ENCODE measurements at places on chromosomes 1 and 21. TPM values are rescaled to one million over a fixed set of nuclear protein-coding genes. Genes with fewer than 3 reads are reported as not detected.
A peak's percentile ranks its signal among the peaks of the same experiment; 100 is the strongest.

DNA sequence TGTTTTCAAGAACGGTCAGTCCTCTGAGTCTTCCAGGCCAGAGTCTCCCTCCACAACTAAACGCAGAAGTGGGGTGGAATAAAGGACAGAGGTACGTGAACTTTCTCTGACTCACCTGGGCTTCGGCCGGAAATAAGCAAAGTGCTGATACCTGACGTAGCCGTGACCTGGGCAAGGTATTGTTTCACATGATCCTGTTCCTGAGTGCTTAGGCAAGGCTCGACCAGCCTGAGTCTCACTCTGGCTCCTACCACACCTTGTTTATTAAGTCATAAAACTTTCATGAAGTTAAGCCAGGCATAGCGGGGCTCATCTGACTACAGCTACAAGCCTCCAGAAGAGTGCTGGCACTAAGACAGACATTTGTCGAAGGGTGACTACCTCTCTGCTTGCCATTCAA is 327.5 kb downstream of the SETD4 start:
- DNase-seq = no peak

GRCh38 chr1:186550832-186551231 is 89.9 kb upstream of the PDC start:
- DNase-seq = no peak

DNA sequence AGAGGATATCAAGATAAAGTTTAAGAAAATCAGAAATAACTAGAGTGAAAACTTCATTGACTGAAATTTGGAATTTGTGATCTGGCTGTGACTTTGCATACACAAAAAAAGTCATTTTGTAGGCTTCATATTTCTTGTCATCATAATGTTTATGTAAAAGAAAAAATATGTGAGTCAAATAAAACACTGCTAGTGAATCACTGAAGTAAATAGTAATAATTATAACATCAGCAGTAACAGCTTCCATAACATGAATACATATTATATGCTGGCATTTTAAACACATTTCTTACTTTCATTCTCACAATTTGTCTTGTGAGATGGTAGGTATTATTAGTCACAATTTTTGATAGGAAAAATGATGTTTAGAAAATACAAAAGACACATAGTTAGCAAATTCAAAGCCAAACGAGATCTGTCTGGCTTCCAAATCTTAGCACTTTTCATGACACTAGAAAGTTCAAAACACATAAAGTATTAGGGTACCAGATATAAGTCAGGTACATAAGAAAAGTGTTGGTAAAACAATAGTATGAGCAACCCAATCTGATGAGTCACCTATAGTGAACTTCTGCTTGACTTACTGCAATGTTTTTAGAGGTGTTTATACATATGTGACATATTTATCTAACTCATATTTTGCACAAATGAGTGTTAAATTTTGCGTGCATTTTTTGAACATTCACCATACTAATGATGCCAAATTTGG is 241.0 kb upstream of the SNX7 start:
- no peak for DNase-seq

DNA sequence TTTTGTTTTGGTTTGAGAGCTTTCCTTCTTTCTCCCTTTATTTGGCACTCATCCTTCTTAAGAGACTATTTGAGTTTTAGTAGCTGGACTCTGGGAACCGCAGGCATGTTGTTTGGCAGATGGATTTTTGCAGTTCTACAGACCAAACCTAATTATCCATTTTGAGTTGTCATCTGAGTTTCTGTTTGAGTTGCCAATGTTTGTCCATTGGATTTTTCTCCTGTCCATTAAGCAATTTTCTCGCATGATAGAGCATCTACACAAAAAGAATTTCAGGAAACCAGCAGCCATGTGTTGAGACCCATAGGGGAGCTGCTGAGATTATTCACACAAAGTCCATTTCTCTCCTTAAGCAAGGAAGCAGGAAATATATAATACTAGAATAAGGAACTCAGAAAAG is 17.2 kb upstream of the CXADR start:
- no peak for DNase-seq

DNA sequence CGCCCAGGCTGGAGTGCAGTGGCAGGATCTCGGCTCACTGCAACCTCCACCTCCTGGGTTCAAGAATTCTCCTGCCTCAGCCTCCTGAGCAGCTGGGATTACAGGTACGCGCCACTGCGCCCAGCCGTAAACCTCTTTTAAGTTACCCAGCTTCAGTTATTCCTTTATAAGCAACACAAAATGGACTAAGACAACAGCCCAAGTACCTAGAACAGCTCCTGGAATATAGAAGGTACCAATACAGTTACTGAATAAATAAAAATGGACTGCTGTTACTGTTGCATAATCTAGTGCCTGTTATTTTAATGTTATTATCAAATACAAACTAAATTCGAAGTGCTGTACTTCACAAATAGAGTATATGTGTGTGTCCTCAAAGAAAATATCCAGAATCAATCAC is 17.1 kb downstream of the RNF115 start:
- no peak for DNase-seq

- DNase-seq = no peak
Measured at GRCh38 chr1:34436836-34437235, 260.1 kb downstream of the C1orf94 start.

DNA sequence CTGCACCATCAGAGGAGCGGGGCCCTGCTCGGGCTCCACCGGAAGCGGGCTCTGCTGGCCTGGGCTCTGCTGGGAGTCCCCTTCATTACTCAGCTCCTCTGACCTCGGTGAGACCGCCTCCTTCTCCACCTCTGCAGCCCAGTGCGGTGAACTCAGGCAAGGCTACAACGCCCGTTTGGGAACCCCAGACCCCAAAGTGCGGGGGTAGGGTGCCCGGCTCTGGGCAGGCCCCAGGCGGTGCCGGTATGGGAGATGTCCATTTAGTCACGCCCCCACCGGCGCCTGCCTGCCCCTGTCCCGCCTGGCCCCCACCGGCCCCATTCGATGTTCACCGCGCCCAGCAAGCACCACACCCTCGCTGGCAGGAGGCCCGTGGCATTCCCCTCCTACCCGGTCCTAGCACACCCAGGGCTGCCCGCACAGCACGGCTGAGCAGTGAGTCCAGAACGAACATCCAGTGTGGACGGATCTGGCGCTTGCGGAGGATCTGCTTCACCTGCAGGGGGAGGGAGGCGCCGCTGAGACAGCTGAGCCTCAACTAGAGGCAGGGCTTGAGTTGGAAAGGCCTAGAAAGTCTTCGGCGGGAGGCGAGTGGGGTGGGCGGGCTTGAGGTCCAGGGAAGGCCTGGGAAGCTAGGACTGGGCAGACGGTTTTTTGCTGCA is 10.0 kb downstream of the MAP3K6 start:
- DNase-seq = no peak

DNA sequence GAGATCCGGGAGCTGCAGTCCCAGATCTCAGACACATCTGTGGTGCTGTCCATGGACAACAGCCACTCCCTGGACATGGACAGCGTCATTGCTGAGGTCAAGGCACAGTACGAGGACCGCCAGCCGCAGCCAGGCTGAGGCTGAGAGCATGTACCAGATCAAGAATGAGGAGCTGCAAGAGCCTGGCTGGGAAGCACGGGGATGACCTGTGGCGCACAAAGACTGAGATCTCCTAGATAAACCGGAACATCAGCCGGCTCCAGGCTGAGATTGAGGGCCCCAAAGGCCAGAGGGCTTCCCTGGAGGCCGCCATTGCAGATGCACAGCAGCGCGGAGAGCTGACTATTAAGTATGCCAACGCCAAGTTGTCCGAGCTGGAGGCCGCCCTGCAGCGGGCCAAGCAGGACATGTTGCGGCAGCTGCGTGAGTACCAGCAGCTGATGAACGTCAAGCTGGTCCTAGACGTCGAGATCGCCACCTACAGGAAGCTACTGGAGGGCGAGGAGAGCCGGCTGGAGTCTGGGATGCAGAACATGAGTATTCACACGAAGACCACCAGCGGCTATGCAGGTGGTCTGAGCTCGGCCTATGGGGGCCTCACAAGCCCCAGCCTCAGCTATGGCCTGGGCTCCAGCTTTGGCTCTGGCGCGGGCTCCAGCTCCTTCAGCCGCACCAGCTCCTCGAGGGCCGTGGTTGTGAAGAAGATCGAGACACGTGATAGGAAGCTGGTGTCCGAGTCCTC is 25.5 kb downstream of the ETV3L start:
- peak; percentile 57 for DNase-seq

DNA sequence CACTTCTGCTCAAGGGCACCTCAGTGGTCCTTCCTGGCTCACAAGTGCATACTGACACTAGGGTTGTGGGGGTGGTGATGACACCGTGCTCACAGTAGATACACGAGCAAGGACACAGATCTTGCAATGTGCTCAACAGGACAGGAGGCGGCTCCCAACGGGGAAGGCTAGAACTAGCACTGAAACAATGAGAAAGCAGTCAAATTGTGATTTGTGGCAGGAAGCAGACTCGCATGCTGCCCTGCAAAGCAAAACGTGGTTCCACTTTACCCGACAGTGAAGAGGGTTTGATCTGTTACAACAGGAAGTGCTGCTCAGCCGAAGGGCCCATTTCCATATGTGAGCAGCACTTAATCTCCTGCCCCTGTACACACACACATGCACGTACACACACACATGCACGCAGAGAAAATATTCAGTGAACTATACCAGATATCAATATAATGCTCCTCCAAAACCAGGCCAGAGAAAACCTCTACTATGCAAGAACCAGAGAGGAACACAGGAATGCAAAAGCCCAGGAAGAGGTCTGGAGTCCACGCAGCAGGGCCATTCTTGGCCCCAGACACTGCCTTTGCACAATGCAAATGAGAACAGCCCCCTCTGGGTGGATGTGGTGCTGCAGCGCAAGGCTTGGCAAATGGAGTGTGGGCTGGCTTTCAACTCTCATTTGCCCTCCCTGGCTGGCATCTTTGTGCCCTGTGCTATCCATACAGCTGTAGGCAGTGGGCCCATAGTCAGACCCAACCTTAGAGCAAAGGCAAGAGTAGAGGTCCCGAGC is 47.1 kb downstream of the KANK4 start:
- DNase-seq = peak; percentile 8

GRCh38 chr1:107787299-107787698 is 177.7 kb downstream of the VAV3 start:
- DNase-seq = no peak

- DNase-seq = no peak
Measured at GRCh38 chr1:164771041-164771618, 212.1 kb downstream of the PBX1 start.

DNA sequence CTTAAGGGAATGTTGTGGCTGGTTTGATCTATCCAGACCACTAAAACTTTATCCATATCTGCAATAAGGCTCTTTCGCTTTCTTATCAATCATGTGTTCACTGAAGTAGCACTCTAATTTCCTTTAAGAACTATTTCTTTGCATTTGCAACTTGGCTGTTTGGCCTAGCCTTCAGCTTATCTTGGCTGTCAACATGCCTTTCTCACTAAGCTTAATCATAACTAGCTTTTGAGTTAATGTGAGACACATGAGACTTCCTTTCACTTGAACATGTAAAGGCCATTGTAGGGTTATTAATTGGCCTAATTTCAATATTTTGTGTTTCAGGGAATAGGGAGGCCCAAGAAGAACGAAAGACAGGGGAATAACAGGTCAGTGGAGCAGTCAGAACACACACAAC is 124.7 kb downstream of the TNFSF18 start:
- no peak for DNase-seq

- DNase-seq = peak; percentile 33
Measured at GRCh38 chr1:246280551-246280950, 226.5 kb downstream of the SMYD3 start.

GRCh38 chr1:51842261-51842660 is 36.3 kb downstream of the NRDC start:
- no peak for DNase-seq

DNA sequence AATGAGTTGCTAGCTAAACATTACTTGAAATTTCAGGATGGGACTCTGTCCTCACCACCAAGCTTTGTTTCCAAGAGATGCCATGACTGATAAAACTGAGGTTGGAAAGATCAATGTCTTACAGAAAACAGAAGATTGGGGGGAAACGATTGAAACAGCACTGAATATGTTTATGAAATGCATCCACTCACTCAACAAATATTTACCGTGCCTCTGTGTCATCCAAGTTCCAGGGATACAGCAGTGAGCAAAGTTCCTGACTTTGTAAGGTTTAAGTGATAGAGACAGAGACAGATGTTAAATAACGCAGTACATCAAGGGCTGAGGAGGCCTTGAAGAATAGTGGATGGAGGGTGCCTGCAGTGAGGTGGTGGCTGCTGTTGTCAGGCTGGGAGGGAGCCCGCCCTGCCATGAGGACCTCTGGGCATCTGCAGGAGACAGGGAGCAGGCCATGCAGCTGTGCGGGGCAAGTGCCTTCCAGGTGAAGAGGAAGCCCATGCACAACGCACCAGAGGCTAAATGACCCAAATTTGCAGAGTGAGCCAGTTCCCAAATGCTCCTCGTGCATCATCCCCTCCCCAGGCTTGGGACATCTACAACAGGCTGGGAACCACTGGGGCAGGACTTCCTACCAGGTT is 108.0 kb downstream of the HLCS start:
- DNase-seq = peak; percentile 23

GRCh38 chr1:210949039-210949438 is 184.9 kb downstream of the KCNH1 start:
- DNase-seq = no peak

- no peak for DNase-seq
Measured at GRCh38 chr1:203287109-203287893, 18.0 kb upstream of the BTG2 start.

GCSAML gene
- total RNA-seq = not detected

YARS1 gene
- total RNA-seq = 113 TPM

NPPA gene
- total RNA-seq = not detected

MMEL1 gene
- total RNA-seq = not detected

F13B gene
- total RNA-seq = not detected

C8A gene
- total RNA-seq = not detected

TTC22 gene
- not detected for total RNA-seq

C1orf87 gene
- total RNA-seq = not detected

LCE3E gene
- not detected for total RNA-seq

GABPB2 gene
- 11.0 TPM for total RNA-seq

TNFSF4 gene
- total RNA-seq = 0.63 TPM

CR1 gene
- not detected for total RNA-seq

RGS13 gene
- not detected for total RNA-seq

Measured in HFFc6 (cell line).